ENCODE measurements at places on chromosomes 11 and 22. TPM values are rescaled to one million over a fixed set of nuclear protein-coding genes. Genes with fewer than 3 reads are reported as not detected.

DNA sequence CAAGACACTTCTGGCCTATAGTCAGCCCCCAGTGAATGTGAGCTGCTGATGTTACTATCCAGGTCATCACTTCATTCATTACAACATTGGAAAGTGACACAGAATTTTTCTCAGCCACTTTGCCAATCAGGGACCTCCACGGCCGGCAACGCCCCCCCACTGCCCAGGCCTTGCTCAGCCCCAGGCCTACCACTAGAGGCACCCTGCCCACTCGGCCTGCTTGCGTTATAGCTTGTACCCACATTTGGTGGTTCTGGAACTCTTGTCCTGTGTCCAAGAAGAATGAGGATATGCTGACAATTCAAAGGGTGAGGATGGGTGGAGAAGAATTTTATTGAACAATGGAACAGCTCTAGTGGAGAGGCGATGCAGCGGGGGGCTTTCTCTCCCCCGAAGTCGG lies 96.2 kb downstream of the TSPAN18 start:
- no peak for DNase-seq

DNA sequence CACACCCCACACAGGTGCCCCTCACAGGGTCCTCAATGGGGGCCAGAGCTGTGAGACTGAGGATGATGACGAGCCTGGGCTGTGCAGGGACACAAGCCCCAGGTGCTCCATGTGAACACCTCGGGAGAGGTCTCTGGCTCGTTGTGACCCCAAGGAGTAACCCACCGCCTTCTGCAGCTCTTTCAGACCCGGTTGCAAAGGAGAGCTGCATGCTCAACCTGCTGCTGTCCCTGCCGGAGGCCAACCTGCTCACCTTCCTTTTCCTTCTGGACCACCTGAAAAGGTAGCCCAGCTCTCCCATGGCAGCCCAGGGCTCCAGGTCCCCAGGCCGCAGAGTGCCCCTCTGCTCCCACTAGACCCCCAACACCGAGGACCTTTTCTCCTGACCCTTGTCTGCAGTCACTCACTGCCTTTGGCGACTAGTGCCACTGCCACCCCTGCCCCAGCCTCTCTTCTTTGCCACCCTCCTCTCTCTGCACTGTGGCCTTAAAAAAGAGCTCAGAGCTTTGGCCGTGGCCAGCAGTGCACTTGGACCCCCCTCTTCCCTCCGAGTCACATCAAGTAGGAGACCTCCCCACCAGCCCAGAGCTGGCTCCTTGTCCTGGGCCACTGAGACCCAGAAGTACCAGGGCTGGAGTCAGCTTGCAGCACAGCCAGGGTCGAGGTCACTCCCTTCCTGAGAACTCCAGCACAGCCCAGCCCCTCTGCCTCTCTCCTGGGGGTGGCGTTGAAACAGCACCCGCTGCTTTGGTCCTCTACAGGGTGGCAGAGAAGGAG lies 133.7 kb downstream of the BCR start:
- no peak for DNase-seq

GRCh38 chr22:42065438-42066125 lies 5.0 kb downstream of the NAGA start:
- DNase-seq: no peak

GRCh38 chr11:111944139-111944538 lies 7.0 kb downstream of the DIXDC1 start:
- DNase-seq: peak; percentile 84

DNA sequence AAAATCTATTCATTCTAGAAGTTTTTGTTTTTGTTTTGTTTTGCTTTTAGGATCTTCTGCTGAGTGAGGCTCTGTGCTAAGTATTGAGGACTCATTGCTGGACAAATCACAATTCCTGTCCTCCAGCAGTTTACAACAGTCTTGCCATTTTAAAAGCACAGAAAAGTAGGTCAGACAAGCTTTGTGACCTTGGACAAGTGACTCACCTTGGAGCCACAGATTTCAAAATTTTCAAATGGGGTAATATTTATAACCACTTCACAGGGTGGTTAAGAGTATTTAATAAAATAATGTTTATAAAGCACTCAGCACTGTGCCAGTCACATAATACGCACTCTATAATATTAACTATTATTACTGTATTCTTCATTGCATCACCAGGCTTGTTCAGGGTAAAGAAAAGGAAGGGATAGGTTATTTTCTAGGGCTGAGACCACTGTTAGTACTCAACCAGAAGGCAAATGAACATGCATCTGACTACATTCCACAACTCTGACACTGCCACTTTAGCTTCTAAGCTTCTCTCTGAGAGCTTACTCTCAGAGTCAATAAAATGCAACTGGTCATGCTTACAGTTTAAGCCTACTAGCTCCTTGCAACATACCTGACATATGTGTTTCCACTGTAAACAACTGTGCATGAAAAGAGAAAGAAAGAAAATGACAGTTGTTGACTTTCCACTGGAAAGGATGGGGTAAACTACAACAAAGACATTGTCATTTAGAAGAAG lies 63.2 kb upstream of the FIBIN start:
- no peak for DNase-seq

- DNase-seq: peak; percentile 94
Measured at GRCh38 chr11:64334764-64335735, 5.0 kb upstream of the CCDC88B start.

DNA sequence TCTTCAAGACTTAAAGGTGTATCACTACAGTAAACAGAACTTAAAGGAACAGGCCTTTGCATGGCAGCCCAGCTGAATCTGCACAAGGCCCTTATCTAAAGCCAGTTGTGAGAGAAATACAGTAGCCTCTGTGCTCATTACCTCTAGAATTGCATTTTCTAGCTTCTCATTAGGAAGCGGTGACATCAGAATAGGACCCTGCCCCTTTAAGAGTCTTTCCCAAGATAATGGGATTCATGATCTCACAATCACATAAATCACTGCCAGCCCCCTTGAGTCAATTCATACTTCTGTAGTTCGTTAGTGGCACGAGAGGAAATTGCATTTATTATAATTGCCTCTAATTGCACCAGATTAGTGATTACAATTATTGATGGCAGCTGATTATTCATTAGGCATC lies 170.3 kb downstream of the NTM start:
- DNase-seq: no peak

DNA sequence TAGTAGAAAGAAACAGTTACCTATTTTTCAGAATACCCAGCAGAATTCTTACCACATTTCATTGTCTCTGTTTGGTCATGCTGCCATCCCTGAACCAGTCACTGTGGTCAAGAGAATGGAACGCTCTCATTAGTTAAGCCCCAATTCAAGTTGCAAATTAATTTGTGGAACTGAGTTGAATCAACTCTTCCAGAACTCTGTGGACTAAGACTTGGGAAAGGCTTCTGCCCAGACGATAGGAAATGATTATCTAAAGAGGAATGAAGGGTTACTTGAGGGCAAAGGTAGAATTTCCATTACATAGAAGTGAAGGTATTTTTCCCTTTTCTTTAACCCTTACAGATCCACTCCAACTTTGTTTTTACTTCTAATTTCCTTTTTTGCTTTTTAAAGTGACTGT lies 286.4 kb downstream of the DYNC2H1 start:
- DNase-seq: no peak

- DNase-seq: no peak
Measured at GRCh38 chr11:111912535-111912934, at the start of gene HSPB2. Gene HSPB2, plus strand, starts transcription at chr11:111912734. Its CDS starts 96 bp downstream, at chr11:111912830.

DNA sequence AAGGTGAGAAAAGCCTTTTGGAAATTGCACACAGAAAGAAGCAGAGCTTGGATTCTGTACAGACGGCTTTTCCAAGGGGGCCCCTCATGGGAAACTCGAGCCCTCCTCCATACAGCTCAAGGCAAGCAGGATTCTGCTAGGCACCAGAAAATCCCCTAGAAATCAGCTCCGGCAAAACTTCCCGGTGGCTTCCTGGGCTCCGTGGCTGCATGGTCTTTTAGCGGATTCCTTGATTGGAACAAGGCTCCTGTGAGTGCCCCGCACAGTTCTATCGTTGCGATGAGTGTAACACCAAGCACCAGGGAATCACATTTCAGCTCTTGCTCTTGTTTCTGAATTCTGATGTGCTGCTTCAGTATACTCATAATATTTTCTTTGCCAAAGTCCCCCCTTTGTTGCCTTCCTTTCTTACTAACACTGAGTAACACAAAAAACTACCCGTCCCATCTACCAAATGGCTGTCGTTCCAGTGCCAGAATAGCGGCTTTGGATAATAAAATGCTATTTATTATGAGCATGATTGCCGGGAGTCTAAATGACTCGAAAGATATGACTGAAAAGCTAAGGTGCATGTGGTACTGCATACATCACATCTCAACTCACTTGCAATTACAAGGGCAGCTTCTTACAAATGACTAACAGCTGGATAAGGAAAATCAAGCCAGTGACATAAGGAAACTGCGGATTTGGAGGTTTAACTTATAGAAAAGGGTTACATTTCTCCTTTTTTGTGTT lies 494.1 kb downstream of the DLG2 start:
- no peak for DNase-seq

GRCh38 chr11:36006556-36006955 lies 62.7 kb downstream of the LDLRAD3 start:
- no peak for DNase-seq

DNA sequence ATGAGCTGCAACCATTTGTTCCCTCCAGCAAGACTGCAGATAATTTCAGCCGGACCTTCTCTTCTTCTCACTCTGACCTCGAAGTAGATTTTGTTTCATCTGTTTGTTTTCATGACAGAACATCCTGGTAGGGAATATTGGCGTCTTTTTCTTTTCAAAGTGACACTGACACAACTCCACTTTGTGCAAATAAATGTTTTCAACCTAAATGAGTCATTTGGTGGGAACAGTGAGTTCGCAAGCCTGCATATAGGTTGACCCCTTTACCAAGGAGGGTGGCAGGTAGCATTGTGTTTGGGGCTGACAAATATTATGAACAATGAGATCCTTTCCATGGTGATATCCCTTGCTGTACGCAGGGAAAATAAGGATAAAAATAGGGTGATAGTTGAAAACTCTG lies 55.0 kb downstream of the LARGE1 start:
- no peak for DNase-seq

GRCh38 chr11:70315716-70316115 lies 45.2 kb downstream of the PPFIA1 start:
- no peak for DNase-seq

GRCh38 chr22:30195245-30196140 lies 51.1 kb downstream of the LIF start:
- no peak for DNase-seq

The CNGA4 gene
- total RNA-seq: 0.56 TPM

The PANX3 gene
- total RNA-seq: not detected

The ARHGAP42 gene
- 14.1 TPM for total RNA-seq

The RCN1 gene
- total RNA-seq: 151 TPM

The SLC5A1 gene
- 0.23 TPM for total RNA-seq

The KRTAP5-7 gene
- not detected for total RNA-seq

The LYVE1 gene
- not detected for total RNA-seq

The WEE1 gene
- total RNA-seq: 116 TPM

The MAP6 gene
- total RNA-seq: 22.8 TPM

The LPXN gene
- 2.1 TPM for total RNA-seq

The OR51I1 gene
- not detected for total RNA-seq

The KRTAP5-9 gene
- not detected for total RNA-seq
